ENCODE measurements at places on chromosomes 6 and 20. TPM values are rescaled to one million over a fixed set of nuclear protein-coding genes. Genes with fewer than 3 reads are reported as not detected.

- H3K27me3 ChIP-seq, result no peaks in the 10 kb centered on the region
- H3K4me1 ChIP-seq, result no peaks in the 10 kb centered on the region
- H3K4me3 ChIP-seq, result no peak overlapping the region
- DNase-seq, result no peak
- H3K27ac ChIP-seq, result no peak overlapping the region
- H3K36me3 ChIP-seq, result peaks cover 22% of the 10 kb centered on the region
These were observed 72.4 kb upstream of the TMEM181 start for GRCh38 chr6:158487495-158487894.

GRCh38 chr20:13486694-13487093 is 152.0 kb downstream of the TASP1 start:
- no peak overlapping the region for H3K4me3 ChIP-seq
- H3K27me3 ChIP-seq, result no peaks in the 10 kb centered on the region
- H3K36me3 ChIP-seq, result peaks cover 16% of the 10 kb centered on the region
- H3K27ac ChIP-seq, result no peak overlapping the region
- H3K4me1 ChIP-seq, result no peaks in the 10 kb centered on the region

SLC4A11 gene
- total RNA-seq, result 0.52 TPM

GRCh38 chr6:134722200-134722870 is 227.6 kb downstream of the ALDH8A1 start:
- peaks cover 11% of the 10 kb centered on the region for H3K27me3 ChIP-seq
- H3K4me3 ChIP-seq, result no peak overlapping the region
- H3K27ac ChIP-seq, result no peak overlapping the region

GRCh38 chr20:62618611-62619529 is 23.4 kb upstream of the SLCO4A1 start:
- H3K27ac ChIP-seq, result peak overlapping the region; percentile 79
- H3K4me1 ChIP-seq, result peaks cover 38% of the 10 kb centered on the region
- no peak overlapping the region for H3K4me3 ChIP-seq

- H3K36me3 ChIP-seq, result no peaks in the 10 kb centered on the region
- H3K27me3 ChIP-seq, result peaks cover 11% of the 10 kb centered on the region
- no peak for DNase-seq
These were observed 42.3 kb downstream of the MYLK4 start for GRCh38 chr6:2708456-2708855.

- no peak overlapping the region for H3K4me3 ChIP-seq
- H3K36me3 ChIP-seq, result no peaks in the 10 kb centered on the region
- H3K27ac ChIP-seq, result no peak overlapping the region
- H3K4me1 ChIP-seq, result no peaks in the 10 kb centered on the region
- no peak for DNase-seq
- peaks cover 4% of the 10 kb centered on the region for H3K27me3 ChIP-seq
These were observed 107.0 kb upstream of the OGFRL1 start for GRCh38 chr6:71181565-71181964.

- no peaks in the 10 kb centered on the region for H3K27me3 ChIP-seq
- H3K4me1 ChIP-seq, result peaks cover 39% of the 10 kb centered on the region
- H3K36me3 ChIP-seq, result peaks cover 12% of the 10 kb centered on the region
- H3K4me3 ChIP-seq, result peak overlapping the region; percentile 61
These were observed 62.3 kb downstream of the SNX9 start for GRCh38 chr6:157885211-157885788.

MAFB gene
- not detected for total RNA-seq

GRCh38 chr20:37492945-37493344 is 28.1 kb upstream of the NNAT start:
- no peaks in the 10 kb centered on the region for H3K27me3 ChIP-seq
- H3K4me1 ChIP-seq, result no peaks in the 10 kb centered on the region
- H3K27ac ChIP-seq, result no peak overlapping the region
- no peak for DNase-seq
- H3K36me3 ChIP-seq, result no peaks in the 10 kb centered on the region

DNA sequence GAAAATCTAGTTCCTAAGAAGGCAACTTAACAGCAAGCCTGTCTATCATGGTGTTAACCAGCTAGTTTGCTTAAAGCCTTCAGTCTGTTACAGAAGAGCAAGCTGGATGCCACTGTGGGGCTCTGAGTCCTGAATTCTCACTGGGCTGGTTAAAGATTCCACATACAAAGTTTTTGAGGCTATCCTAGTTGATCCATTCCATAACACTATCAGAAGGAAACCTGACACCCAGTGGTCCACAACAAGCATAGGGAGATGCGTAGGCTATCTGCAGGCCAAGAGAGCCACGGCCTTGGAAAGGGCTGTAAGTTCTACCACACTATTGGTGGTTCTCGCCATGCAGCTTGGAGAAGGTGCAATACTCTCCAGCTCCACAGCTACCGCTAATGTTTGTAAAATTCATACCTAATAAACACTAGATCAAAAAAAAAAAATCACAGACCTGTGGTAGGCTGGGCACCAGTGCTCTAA is 420 bp upstream of the MCCD1 start:
- DNase-seq, result no peak
- peaks cover 35% of the 10 kb centered on the region for H3K36me3 ChIP-seq
- H3K27ac ChIP-seq, result no peak overlapping the region

TBC1D20 gene
- total RNA-seq, result 30.2 TPM

SGK2 gene
- total RNA-seq, result 1.7 TPM

DNA sequence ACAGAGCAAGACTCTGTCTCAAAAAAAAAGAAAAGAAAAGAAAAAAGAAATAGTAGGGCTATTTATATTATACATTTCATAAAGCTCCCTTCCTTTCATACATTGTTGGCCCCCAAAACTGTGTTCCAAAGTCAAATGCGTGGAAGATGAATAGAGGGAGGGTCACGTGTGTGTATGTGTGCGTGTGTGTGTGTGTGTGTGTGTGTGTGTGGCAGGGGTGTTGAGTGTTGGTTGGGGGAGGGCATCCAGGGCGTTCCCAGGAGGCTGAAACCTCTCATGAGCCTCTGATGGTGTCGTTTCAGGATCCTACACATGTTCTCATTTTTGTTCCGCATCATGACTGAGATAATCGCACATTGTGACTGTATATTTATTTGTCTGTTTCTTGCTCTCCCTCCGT is 7.8 kb upstream of the BPIFB1 start:
- no peak overlapping the region for H3K27ac ChIP-seq
- H3K27me3 ChIP-seq, result no peaks in the 10 kb centered on the region
- no peak for DNase-seq
- no peak overlapping the region for H3K4me3 ChIP-seq
- H3K36me3 ChIP-seq, result no peaks in the 10 kb centered on the region

DNA sequence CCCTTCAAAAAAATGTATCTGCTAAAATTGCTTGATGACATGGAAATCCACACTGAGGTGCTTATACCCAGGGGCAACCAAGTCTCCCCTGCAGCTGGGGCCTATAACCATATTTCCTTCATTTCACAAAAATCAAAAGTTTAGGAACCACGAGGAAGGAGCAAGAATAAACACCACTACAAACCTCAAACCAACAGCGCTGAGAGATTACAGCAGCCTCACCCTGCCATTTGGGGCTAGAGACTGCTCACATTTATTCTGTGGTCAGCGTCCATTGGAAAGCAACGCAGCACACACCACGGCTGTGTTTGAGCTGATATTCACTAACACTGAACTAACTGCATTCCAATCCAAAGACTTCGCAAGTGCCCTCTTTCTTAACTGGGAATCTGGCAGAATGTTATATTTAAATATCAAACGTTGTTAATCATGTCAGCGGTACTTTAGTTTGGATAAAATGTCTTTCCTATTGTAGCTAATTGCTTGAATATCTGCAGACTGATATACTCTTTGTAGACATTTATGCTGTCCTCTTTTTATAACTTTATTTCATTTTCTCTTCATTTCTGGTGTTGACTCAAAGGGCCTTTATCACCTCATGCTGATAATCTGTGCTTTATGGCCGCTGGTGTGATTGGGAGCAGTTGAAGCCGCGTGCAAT is 94.6 kb downstream of the FOXA2 start:
- DNase-seq, result no peak
- H3K4me1 ChIP-seq, result no peaks in the 10 kb centered on the region
- no peak overlapping the region for H3K4me3 ChIP-seq
- no peaks in the 10 kb centered on the region for H3K36me3 ChIP-seq
- H3K27ac ChIP-seq, result no peak overlapping the region
- H3K27me3 ChIP-seq, result no peaks in the 10 kb centered on the region

CRISP2 gene
- not detected for total RNA-seq

SAMD3 gene
- 49.6 TPM for total RNA-seq

CST7 gene
- 30.7 TPM for total RNA-seq

PRICKLE4 gene
- total RNA-seq, result not detected

GRCh38 chr20:60804918-60805630 is 447.0 kb upstream of the CDH4 start:
- H3K27ac ChIP-seq, result no peak overlapping the region
- no peak overlapping the region for H3K4me3 ChIP-seq

DNA sequence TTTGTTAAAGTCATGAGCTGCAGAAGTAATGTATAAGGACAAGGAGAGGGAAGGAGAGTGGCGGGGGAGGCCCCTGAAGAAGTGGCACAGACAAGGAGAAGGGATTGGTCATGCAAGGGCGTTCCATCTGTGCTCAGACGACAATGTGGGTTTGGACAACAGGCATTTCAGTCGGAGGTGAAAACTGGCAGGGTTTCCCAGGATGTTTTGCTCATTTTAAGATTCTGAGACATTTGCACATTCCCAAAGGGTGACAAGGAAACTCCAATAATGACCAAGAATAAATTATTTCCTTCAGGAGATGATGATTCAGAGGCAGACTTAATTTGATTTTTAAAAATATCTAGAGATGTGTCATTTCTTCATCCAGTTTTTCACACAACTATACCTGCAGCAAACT is 181.8 kb downstream of the HIVEP2 start:
- peak overlapping the region; percentile 25 for H3K27ac ChIP-seq
- no peaks in the 10 kb centered on the region for H3K27me3 ChIP-seq
- H3K4me3 ChIP-seq, result no peak overlapping the region
- peaks cover 8% of the 10 kb centered on the region for H3K4me1 ChIP-seq
- H3K36me3 ChIP-seq, result peaks cover 85% of the 10 kb centered on the region
- no peak for DNase-seq

DNA sequence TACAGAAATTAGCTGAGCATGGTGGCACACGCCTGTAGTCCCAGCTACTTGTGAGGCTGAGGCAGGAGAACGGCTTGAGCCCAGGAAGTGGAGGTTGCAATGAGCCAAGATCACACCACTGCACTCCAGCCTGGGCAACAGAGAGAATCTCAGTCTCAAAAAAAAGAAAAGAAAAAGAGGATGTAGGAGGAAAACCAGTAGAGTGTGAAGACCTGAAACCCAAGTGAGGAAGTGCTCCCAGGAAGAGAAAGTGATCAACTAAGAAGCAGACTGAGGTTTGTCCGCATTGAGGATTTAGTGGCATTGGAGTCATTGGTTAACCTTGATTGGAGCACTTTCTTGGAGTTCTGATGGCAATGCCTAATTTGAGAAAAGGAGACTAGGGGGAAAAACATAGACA is 20.6 kb upstream of the TASP1 start:
- H3K4me3 ChIP-seq, result no peak overlapping the region
- H3K36me3 ChIP-seq, result no peaks in the 10 kb centered on the region
- peaks cover 3% of the 10 kb centered on the region for H3K27me3 ChIP-seq
- no peak for DNase-seq

CDH4 gene
- total RNA-seq, result 0.69 TPM
